ENCODE measurements at places on chromosomes 11 and 22. TPM values are rescaled to one million over a fixed set of nuclear protein-coding genes. Genes with fewer than 3 reads are reported as not detected.

DNA sequence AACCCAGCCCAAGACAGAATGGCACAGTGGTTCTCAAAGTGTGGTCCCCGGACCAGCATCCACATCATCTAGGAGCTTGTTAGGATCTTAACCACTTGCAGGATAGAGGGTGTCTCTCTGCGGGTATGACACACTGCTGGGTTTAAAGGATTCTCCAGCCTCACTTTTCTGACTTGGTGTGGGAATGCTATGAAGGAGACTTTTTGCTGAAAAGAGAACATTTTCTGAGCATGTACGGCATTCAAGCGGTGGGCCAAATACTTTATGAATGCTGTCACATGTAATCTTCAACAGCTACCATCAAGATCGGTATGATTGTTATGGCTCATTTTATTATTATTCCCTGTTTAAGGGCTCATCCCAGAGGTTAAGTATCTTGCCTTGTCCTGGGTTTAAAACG is 1.8 kb upstream of the CD82 start:
- no peaks in the 10 kb centered on the region for H3K27me3 ChIP-seq
- DNase-seq: no peak
- H3K36me3 ChIP-seq: no peaks in the 10 kb centered on the region
- H3K27ac ChIP-seq: peak overlapping the region; percentile 99
- H3K4me3 ChIP-seq: no peak overlapping the region

GRCh38 chr11:115656041-115656440 is 151.8 kb upstream of the CADM1 start:
- H3K4me1 ChIP-seq: no peaks in the 10 kb centered on the region
- H3K27ac ChIP-seq: no peak overlapping the region
- peaks cover 11% of the 10 kb centered on the region for H3K27me3 ChIP-seq
- DNase-seq: no peak
- no peak overlapping the region for H3K4me3 ChIP-seq

- no peak for DNase-seq
- no peaks in the 10 kb centered on the region for H3K36me3 ChIP-seq
- peaks cover 27% of the 10 kb centered on the region for H3K4me1 ChIP-seq
- H3K27me3 ChIP-seq: no peaks in the 10 kb centered on the region
Observed at GRCh38 chr11:9462172-9462799, 1.5 kb downstream of the ZNF143 start.

The OR8B2 gene
- not detected for total RNA-seq

The APOL5 gene
- not detected for total RNA-seq

All from gastrocnemius medialis (tissue), 4 donors.